ENCODE measurements at places on chromosomes 2 and 18.

DNA sequence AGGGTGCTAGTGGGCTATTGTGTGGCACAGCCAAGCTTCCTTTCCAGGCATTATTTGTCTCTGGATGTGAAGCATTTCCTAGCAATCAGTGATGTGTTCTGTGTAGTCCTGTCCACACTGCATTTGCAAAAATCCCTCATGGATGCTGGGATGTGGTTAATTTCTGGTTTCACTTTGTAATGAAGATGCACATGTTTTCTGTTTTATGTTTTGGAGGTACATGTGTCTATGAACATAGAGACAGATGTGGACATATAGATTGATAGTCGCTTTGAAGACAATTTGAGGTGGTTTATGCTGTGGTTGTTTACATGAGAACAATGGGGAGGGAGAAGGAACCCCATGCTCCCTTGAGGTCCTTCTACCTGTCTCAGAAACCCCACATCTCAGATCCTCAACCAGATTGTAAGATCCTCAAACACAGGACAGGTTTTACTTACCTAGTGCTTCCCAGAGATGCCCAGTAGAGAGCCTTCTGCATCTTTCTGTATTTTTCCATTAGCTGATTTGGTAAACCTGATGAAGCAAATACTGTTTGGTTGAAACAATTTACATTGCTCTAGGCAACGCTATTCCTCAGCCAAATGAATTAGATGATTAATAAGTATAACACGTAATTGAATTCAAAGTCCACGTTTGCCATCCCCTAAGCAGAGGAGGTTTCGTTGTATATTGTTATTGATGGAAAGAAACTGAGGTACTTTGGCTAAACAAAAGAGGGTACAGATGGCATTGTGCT is 204.4 kb downstream of the SPP2 start:
- no peak for DNase-seq

DNA sequence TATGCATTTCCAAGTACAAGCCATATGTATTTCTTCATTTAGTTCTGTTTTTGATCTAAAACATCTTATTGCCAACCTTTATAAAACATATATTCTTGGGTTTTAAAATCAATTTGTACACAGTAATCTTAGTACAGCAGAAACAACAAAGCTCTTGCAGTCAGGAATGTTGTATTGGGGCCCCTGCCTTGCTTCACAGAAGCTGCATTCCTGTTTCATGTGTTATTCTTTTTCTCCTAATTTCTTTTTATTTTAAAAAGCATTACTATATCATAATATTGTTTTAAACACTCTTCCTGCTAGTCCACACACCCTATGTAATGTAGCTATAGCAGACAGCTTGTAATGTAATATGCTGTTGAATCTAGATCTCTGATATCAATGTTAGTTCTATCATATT is 24.0 kb downstream of the SERPINB7 start:
- no peak for DNase-seq

DNA sequence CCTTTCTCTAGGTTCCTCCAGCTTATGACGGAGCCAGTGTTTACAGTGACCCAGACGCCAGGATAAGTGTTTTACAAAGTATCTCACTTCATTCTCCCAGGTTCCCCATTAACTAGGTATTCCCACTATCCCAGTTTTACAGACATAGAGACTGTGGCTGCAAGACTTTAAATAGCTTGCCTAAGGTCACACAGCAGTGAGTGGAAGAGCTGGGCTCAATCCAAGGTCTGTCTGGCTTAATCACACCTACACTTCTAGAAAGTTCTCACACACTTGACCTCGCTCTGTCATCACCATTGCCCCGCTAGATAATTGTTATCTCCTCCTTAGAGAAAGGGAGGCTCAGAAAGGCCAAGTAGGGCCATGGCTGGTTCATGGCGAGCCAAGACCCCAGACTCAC is 110.2 kb downstream of the ANTXR1 start:
- DNase-seq, result no peak

DNA sequence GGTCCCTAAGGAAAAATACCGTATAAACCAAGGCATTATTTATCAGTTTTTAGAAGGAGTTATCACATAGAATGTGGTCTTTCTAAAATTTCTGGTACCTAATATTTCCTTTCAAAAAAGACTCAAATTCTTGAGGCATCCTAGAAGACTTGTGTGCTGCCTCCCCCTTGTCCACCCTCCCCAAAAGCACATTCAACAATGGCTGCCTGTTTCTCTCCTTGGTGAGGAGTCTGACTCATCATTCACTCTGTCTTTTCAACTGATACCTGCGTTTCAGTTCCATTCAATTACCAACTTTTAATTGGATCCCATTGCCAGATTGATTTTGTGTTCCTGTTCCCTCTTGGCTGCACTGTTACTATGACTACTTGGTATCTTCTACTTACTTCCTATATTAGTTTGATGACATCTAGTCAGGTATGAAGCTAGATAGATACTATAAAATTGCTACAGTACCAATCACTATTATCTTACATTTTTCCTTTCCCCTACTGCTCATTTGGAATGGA is 72.9 kb downstream of the XRCC5 start:
- DNase-seq, result no peak

DNA sequence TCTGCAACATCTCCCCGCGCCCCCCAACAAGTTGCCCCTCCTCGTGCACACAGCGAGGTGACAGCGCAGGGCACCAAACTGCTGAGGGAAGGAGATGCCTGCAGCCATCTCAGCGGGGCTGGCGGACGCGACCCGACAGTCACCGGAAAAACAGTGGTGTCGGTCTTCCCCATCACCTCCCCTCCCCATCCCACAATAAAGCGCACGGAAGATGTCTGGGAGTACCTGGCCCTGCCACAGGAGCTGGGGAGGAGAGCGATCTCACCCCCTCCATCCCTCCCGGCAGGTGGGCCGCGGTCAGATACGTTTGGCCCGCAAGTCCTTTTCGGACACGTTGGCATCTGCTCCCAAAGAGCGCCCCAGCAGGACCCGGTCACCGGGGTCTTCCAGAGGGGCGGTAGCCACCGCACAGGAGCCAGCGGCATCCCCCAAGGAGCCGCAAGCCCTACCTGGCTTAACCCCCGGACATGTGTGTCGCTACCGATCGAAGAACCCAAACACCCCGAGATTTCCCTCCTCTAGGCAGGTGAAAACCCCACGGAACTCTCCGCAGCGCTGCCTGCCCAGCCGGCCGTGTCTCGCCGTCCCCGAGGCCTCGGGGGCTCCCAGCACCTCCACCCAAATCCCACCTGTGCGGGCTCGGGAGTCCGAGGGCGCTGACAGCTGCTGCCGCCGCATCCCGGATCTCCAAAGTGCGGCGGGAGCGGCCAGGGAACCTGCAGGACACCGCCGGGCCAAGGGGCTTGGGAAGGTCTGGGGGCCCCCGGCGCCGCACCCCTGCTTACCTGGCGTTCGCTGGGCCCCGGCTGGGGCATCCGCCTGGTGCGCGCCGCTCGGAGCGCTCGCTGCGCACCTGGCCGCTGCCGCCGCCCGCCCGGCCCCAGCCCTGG is 657 bp downstream of the ATP8B1 start:
- DNase-seq, result no peak

DNA sequence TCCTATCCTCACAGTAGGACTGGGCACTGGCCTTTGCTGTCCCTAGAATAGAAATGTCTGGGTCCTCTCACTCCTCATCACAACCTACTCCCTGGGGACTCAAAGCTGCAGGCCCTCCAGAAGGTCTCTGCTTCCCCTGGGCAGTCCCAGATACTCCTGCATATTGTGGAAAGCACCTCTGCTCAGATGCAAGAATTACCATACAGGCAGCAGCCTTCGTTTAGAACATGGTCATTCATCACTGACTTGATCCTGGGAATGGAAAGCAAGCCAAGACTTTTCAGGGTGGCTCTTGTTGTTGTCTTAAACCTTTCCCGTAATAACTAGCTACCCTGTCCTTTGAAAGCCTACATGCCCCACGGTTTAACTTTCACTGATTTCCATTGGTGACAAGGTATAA is 53.1 kb upstream of the NPAS2 start:
- no peak for DNase-seq

GRCh38 chr2:51722311-51722710 is 690.4 kb upstream of the NRXN1 start:
- no peak for DNase-seq

GRCh38 chr18:67995769-67996168 is 479.2 kb upstream of the DSEL start:
- DNase-seq, result no peak

GRCh38 chr2:150357770-150358467 is 129.5 kb downstream of the RND3 start:
- no peak for DNase-seq

GRCh38 chr2:11822746-11823451 is 76.5 kb downstream of the LPIN1 start:
- DNase-seq, result no peak

DNA sequence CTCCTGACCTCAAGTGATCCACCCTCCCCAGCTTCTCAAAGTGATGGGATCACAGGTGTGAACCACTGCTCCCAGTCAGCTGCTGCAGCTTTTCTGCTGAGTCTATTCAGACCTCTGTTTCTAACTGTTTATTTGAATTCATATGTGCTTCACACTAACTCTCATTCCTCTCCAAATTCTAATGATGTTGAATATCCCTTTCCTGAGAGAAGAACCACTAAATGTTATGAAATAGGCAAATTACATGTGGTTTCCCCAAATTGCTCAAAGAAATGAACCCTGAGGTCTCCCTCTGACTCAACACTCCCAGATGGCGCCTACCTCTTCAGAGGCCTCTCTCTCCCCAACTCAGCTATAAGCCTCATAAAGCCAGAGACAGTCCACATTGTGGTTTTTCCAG is 98.6 kb downstream of the IRS1 start:
- DNase-seq, result no peak

- DNase-seq, result no peak
Observed at GRCh38 chr2:217452928-217453327, 549.9 kb downstream of the TNS1 start.

GRCh38 chr2:101382442-101382841 is 4.9 kb downstream of the CREG2 start:
- DNase-seq, result no peak

GRCh38 chr2:190489475-190489874 is 45.0 kb downstream of the NEMP2 start:
- no peak for DNase-seq

DNA sequence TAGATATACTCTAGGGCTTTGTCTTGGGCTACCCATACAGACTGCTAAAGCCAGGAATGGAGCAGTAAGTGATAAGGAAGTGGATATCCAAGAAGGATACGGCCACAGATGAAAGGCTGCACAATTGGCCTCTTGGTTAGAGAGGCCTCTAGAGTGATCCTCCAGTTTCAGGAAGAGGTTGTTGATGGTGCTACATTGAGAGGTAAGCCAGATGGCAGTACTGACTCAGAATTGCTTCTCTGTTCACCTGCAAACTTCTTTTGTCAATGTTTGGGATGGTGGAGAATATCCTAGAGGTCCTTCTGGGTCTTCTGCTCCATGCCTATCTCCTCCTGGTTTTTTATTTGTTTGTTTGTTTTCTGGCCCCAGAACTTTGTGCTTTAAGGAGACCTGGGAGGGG is 226.8 kb upstream of the LRRTM1 start:
- DNase-seq, result no peak

DNA sequence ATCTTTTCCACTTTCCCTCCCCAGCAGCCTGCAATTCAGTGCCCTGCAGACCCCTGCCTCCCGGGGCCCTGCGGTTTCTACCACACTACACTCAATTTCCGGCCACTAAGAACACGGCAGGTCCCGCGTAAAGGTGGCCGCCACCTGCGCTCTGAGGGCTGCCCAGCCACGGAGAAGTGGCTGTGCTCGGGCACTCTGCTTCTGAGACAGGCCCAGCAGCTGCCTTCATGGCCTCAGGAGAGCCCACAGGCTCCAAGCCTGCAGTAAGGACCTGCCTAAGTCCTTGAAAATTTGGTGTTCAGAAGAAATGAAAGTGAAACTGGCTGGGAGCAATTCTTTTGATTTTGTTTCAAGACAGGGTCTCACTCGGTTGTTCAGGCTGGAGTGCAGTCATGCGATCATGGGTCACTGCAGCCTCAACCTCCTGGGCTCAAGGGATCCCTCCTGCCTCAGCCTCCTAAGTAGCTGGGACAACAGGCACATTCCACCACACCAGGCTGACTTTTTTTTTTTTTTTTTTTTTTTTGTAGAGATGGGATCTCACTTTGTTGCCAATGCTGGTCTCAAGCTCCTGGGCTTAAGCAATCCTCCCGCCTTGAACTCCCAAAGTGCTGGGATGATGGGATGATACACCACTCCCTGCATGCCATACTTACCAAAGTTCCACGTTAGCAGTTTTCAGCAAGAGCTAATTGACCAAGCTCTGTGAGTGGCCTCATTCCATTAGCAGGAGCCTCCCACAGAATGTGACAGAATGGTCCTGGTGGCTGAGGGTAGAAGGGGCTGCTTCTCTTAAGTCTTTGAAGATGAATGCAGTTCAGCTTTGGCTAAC is 14.6 kb upstream of the ALPP start:
- DNase-seq, result no peak

- peak; percentile 15 for DNase-seq
Observed at GRCh38 chr2:53631313-53632125, 136.1 kb upstream of the CHAC2 start.

DNA sequence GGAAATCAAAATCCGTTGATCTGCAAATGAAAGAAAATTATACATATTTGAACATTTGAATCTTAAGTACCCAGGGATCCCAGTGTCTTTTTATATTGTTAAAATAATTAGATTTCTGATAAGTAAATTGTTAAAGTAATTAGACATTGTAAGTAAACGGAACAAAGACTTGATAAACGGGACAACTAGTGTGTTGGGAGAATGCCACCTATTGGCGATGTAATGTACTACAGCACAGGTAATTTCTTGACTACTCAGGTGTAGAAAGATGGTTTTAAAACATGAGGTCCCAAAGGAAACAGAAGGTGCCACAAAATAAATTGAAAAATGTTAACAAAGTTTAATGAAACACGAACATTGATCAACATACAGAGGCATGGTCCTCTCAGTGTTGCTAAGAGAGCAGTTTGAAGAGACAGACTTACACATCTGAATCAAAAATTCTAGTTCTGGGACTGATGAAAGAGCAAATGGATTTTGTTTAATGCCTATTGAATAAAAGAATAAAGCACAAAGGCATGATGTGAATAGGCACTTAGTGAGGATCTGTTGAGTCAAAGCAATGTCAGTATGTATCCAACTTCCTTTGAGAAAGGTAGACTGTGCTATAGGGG is 103.4 kb upstream of the RASGRP3 start:
- no peak for DNase-seq

DNA sequence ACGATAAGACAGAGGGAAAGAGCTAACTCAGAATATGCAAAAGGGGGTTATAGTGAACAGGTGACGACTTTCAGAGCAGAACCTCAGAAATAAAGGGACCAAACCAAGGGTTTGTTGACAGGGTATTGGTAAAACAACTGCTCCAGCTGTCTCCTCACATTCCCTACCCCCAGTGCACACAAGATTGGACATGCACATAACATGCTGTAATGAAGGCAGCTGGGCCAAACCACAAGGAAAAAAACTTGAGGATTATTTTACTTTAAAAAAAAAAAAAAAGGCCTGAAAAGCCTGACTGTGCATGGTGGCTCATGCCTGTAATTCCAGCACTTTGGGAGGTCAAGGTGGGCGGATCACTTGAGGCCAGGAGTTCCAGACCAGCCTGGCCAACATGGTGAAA is 3.5 kb downstream of the RBM43 start:
- DNase-seq, result no peak

Data from NCI-H2081 treated with DMSO at 0.1 percent for 48 hours (cell line).